ENCODE measurements at places on chromosomes 3 and 15. TPM values are rescaled to one million over a fixed set of nuclear protein-coding genes. Genes with fewer than 3 reads are reported as not detected.
A peak's percentile ranks its signal among the peaks of the same experiment; 100 is the strongest.

Gene ANKDD1A
- 1.4 TPM for total RNA-seq

Gene CLCN2
- 22.4 TPM for total RNA-seq

Gene AMOTL2
- 93.2 TPM for total RNA-seq

Gene CASR
- total RNA-seq: 2.5 TPM

Gene FEZF2
- total RNA-seq: not detected

DNA sequence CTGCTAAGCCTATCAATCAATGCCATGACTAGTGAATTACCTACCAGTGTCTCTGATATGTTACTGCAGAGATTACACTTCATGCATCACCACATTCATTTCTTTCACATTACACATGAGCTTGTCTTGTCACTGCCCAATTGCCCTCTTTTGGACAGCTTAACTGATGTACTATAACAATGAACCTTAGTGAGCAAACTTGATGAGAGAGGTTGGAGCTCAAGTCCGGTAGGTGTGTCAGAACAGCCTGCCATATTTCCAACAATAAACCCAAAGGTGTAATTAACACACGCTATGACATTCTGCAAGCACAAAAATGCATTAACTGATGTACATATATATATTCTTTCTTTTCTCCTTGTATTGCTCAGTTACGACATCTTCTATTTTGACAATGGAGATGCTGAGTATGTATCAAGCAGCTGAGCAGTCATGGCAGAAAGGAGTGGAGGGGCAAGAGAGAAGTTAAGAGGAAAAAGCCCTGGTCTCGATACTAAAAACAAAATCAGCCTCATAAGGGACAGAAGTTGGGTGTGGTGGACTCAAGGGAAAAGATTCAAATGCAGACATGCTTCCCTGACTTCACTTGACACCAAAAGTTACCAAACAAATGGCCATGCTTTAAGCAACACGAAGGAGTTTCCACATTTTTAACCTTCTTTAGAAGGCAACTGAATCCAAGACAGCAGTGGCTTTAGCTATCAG, 538.2 kb downstream of the FOXP1 start:
- DNase-seq: no peak

- DNase-seq: no peak
These were observed 53.6 kb downstream of the FEZF2 start for GRCh38 chr3:62319570-62320243.

DNA sequence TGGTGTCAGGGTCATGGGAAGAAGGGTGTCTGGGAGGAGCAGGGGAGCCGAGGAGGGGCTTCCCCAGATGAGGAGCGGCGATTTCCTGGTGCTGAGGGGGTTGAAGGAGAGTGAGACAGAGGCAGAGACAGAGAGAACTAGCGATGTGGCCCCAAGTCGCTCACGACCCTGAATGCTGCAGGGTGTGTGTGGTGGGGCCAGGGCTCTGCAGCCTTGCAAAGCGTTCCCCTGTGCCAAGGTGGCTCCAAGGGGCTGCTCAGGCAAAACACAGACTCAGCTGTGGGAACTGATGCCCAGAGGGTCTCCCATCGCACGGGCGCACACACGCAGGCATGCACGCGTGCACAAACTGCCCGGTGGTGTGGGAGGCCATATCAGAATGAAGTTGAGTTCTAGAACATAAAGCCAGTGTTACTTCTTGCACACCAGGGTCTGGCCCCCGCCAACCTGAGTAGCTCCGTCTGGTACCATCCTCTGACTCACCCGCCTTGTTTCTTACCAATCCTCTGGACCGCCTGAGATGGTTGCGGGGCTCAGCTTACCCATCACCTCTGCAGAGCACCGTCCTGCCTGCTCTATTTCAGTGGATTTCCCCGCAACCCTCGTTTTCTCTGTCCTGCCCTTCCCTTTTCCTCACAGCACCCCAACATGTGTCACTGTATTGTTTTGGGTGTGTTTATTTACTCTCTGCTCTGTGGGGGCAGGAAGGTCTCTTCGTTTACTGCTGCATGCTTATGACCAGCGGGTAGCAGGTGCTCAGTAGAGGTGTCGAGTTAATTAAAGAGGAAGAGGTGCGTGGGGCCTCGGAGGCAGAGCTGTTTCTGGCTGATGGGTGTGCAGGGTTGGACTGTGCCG, 4.5 kb downstream of the MELTF start:
- no peak for DNase-seq

- peak; percentile 62 for DNase-seq
These were observed 5.6 kb downstream of the FOXL2 start for GRCh38 chr3:138941259-138941885.

GRCh38 chr3:54857343-54857742, 70.5 kb downstream of the LRTM1 start:
- no peak for DNase-seq

DNA sequence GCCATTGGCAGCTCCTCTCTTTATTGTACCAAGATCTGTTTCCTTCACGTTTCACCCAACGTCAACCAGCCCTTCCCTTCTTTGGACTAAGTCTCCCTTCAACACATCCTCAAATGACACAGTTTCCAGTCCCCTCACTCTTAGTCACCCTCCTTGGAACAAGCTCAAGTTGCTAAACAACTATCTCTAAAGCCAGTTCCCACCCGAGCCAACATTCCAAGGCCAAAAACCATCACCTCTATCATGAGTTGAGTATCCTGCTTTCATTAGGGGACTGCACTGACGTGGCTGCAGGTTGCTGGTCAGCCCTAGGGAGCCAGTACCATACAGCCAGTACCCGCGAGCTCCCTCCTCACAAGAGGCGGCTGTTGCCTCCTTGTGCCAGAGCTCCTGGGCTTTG, 73.8 kb downstream of the LIPC start:
- no peak for DNase-seq

GRCh38 chr3:151299006-151299405, 17.6 kb downstream of the GPR87 start:
- no peak for DNase-seq

DNA sequence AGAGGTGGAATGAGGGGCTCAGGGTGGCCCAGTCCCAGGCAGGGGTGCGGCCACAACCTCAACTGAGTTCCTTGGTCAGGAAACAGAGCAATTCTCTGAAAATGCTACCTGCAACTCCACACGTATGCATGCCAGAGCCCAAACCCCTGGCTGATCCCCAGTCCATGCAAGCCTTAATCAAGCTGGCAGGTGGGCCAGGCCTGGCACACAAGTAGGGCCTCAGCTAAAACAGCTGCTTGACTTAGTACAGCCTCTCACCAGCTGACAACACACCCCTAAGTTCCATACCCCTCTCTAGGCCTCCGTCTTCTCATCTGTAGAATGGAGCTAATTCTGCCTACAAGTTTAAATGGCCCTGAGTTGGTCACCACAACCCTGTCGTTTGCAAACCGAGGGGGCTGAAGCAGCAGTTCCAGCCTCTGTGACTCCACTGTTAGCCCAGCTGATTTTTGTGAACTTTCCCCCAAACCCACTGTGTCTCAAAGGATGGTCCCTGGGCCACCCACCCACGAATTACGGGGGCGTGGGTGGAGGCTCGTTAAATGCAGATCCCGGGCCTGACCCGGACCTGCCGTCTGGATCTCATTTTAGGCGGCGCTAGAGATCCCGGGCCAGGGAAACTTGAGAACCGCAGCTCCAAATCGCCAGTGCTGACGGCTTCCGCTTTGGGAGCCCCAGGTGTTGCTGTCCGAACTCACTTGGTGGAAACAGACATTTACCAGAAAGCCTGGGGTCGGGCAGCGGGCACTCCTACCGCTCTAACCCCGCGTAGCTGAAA, 927 bp downstream of the CHDH start:
- DNase-seq: no peak

GRCh38 chr3:13064159-13064868, 8.9 kb downstream of the IQSEC1 start:
- no peak for DNase-seq

- DNase-seq: no peak
These were observed 5.6 kb downstream of the PDCD6IP start for GRCh38 chr3:33803894-33804526.

DNA sequence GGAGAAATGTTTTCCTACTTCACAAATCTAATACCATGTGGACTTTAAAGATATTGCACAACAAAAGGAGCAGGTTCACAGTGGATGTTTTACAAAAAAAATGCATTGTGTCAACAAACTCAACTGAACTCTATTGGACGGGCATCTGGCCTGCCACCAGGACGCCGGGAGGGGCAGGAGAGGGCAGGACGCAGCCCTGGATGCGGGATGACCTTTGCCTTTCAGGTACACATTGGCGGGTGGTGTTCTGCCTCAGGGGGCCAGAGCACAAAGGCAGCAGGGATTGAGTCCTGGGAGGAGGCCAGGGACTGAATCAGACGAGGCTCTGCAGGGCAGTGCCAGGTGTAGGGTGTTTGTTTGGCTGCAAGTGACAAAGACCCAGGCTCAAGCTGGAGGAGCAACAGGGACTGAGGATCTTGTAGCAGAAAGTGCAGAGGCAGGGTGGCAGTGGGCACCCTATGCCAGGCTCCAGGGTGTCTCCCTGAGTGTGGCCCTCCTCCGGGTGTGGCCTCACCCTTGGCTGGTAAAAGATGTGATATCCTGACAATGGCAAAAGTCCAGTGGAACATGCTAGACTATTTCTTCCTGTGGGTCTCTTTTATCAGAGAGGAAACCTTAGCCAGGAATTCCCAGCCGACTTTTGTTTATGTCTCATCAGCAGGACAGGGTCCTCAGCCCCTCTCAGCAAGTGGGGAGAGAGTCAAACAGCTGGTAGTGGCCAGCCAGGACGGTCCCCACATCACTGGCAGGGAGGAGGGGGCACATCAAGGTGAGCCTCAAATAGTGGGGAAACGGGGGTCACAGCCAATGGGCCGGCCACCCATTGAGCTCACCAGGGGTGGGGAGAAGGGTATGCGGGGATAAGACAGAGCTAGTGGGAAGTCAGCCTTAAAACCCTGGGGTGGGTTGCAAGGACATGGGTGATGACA, 29.7 kb upstream of the KLF13 start:
- no peak for DNase-seq

DNA sequence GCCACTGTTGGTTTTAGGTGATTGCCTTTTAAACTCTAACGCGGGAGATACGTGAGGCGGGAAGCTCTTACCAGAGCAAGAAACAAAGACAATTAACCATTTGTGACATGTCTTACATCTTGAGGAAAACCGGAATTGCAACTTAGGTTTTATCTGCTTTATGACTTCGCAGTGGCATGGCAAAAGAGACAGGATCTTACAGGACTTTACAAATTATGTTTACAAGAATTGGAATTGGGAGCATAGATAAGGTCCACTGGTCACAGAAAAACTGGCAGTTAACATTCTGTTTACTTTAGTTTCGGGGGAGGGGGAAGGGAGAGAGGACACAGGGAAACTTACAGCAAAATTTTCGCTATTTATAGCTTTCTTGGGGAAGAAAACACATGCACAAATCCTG, 1119.6 kb downstream of the ZPLD1 start:
- DNase-seq: no peak
